Diencephalon (tissue), 1 donor: ENCODE measurements at places on chromosomes 2 and 18. TPM values are rescaled to one million over a fixed set of nuclear protein-coding genes. Genes with fewer than 3 reads are reported as not detected.

The GALNT14 gene
- total RNA-seq: 20.5 TPM

The TMEM247 gene
- total RNA-seq: not detected

The DUSP28 gene
- total RNA-seq: 9.5 TPM

The SALL3 gene
- total RNA-seq: 18.9 TPM

The SLC30A3 gene
- 2.1 TPM for total RNA-seq

The RAB6C gene
- total RNA-seq: 2.5 TPM

The PARD6G gene
- 7.6 TPM for total RNA-seq

The LIMS3 gene
- 2.1 TPM for total RNA-seq

The TEKT4 gene
- 2.5 TPM for total RNA-seq

The SCYGR8 gene
- total RNA-seq: not detected

The CREG2 gene
- 47.1 TPM for total RNA-seq

The RBM44 gene
- 2.8 TPM for total RNA-seq

The TMEM37 gene
- total RNA-seq: 0.92 TPM

The CD8B gene
- total RNA-seq: 1.8 TPM

The GPR55 gene
- total RNA-seq: not detected

The SCN7A gene
- total RNA-seq: 19.6 TPM

The CENPA gene
- 3.2 TPM for total RNA-seq

The PLEK gene
- 3.7 TPM for total RNA-seq

The SLC5A7 gene
- total RNA-seq: 14.3 TPM

The ANKRD29 gene
- 11.3 TPM for total RNA-seq

The POTEC gene
- 0.46 TPM for total RNA-seq

The CCL20 gene
- total RNA-seq: not detected
